ENCODE measurements at places on chromosomes 3 and 15.

- DNase-seq: peak; percentile 52
Measured at GRCh38 chr15:89127054-89127702, 38.9 kb downstream of the ABHD2 start.

DNA sequence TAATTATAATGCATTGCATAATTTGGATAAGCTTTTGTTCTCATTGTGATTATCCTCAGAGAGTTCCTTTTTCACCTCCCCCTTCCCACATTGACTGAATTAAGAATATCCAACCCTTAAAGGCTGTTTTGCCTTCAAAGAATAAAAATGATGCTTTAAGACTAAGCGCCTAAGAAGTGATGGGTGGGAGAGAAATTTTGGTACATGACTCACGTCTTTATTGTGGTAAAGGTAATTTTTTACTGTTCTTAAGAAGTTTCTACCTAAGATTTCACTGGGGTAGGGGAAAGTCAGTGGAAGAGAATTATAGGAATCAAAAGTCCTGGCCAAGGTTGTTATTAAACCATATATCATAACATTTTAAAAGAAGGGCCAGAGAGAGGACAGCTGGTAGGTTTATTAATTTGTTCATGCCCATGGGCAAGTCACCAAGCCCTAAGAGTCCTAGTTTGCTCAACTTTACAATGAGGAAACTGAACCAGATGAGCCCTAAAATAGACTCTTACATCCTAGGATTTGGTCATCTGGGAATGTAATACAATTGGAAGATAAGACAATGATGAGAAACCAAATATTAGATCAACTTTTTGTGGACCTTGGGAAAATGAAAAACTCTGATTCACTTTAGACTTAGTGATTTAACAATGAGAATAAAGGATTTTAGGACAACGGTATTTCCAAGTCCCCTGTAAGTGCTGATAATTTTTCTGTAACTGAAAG is 101.1 kb upstream of the RASGRP1 start:
- no peak for DNase-seq

- DNase-seq: no peak
Measured at GRCh38 chr3:177694316-177694715, 497.0 kb upstream of the TBL1XR1 start.

DNA sequence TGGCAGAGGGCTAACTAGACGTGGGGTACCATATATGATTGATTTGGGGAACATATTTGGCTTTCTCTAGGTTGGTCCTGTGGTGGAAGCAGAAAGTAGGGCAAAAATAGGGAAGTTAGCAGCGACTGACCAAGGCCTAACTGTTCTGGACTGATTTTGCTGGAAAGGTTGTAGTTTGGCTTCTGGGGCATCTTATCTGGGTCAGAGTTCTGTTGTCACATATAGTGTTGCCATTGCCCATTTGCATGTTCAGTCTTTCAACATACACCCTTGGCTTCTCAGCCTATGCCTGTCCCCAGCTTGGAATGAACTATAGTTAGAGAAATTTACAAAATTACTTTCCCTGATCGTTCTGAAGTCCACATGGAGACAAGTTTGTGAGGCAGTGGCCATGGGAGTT is 426.5 kb downstream of the TBC1D5 start:
- DNase-seq: no peak

GRCh38 chr3:195086341-195086740 is 184.6 kb downstream of the XXYLT1 start:
- DNase-seq: no peak

DNA sequence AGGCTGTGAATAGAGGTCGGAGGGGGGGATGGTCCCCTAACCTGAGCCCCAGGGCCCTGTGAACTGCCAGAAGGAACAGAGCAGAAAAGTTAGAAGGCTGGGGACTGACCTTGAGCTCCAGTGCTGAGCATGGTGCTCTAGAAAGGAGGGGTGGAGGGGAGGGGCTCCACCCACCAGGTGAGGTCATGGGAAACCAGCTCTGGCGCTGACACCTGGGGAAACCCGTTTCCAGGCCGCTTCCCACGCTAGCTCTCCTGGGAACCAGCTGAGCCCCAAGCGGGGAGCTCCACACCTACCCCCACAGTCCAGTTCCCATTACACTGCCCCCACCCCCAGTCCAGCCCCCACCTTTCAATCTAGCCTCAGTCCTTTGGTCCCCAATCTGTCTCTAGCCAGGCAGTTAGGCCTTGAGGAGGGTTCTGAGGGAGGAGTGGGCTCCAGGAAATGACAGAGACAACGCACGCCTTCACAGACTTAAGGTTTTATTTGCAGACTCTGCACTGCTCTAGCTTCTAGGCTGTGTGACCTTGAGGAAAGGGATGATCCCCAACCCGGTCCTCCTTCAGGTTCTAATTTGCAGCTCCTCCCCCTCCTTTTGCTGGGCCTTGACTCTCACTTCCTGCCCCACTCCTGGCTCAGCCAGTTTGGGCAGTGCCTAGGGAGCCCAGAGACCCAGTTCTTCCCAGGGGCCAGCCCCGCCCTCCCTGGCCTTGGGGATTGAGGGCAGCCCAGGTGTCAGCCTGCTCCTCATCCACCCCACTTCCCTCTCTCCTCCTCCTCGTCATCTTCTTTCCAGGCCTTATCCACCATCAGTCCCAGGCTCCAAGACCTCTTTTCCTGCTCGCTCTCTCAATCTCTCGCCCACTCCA is 2.1 kb downstream of the RHOV start:
- DNase-seq: no peak

DNA sequence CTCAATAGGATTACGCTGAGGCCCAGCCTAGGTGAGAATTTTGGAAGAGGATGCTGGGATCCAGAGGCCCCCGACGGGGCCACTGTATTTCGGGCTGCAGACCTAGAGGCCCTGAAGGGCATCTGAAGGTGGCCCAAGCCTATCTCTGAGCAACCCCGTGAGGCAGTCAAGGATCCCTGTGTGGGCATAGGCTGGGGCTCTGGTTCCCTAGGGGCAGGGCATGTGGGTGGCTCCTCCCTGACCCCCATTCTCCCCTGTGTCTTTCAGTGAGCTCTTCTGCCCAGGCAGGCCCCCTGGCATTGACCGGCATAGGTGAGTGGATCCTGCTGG is 216.0 kb downstream of the SNRPN start:
- DNase-seq: no peak

GRCh38 chr15:35064576-35065190 is 20.4 kb downstream of the NANOGP8 start:
- no peak for DNase-seq

DNA sequence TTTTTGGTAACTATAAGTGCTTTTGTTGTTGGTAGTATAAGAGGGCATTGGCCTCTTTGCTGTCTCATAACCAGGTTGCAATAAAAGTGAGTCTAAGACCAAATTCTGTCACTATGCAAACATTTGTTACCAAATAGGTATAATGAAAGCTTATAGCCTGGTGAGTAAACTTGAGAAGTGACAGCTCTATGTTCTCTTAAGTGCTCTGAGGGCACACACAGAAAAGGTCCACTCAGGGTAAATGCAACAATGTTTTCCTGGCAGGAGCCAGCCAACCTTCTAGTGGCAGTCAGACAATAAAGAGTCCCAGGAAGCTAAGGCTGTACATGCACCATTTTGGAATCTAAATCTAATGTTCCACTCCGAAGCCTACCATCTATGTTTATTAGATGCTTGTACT is 262.1 kb upstream of the TGFBR2 start:
- DNase-seq: no peak

DNA sequence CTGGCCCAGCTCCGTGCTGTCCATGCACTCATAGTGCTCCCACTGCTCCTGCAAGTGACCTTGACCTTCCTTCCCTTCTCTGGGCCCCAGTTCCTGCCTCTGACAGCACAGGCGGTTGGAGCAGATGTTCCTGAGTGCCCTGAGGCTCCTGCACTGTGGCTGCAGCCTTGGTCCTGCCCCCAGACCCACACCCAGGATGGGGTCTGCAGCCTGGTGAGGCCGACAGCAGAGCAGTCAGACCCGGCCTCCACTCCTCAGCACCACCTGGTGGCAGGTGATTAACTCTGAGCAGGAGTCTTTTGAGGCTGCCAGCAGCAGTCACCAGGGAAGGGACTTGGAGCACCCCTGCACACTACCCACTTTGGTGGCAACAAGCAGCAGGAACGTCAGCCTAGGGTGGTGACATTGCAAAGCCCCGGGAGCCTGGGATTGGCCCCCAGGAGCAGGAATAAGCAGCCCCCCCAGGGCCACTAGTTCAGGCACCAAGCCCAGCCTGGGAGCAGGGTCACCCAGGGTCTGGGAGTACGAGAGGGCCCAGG is 64.6 kb downstream of the CYP11A1 start:
- DNase-seq: peak; percentile 83

DNA sequence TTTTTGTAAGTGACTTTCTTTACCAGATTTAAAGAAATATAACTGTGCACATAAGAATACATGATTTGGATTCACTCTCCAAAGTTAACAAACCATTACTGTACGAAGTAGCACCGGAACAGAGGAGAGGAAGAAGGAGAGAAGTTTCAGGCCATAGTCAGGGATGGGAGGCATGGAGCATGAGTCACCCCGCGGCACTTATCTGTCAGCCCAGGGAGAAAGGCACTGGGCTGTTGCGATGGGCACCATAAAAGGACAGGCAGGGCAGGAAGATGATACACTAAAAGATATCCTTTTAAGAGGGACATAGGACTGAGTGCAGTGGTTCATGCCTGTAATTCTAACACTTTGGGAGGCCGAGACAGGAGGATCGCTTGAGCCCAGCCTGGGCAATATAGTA is 37.0 kb downstream of the TTC23 start:
- no peak for DNase-seq

GRCh38 chr15:28017423-28017924 is 81.6 kb downstream of the OCA2 start:
- DNase-seq: peak; percentile 62

DNA sequence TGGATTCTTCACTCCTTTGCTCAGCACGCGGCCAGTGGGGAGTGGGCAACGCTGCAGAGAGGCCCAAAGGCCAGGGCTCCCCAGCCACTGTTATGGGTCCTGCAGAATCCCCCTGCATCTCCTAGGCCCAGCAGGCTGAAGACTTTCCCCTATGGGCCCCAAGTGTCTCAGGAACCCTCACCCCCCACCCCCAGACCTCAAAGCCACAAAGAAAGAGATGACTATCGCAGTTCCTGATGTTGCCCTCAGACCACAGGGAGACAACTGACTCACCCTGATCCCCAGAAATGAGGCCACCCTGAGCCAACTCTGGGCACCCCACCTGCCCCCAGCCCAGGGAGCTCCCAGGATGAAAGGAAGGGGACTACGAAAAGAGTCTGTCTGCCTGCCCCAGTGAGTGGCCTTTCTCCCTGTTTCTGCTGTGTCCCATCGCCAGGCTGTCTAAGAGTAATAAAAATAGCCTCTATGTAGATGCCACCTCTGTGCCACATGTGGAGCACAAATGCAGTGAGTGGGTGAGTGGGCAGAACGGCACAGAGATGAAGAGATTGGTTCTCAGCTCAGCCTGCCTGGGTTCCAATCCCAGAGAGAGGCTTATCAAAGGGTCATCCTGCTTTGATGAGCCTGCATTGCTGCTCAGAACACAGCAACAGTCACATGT is 283.0 kb downstream of the UACA start:
- no peak for DNase-seq

GRCh38 chr3:193842029-193842798 is 249.2 kb downstream of the OPA1 start:
- DNase-seq: no peak

GRCh38 chr3:62843508-62843907 is 31.7 kb downstream of the CADPS start:
- DNase-seq: no peak
